ENCODE measurements at places on chromosomes 1 and 21. TPM values are rescaled to one million over a fixed set of nuclear protein-coding genes. Genes with fewer than 3 reads are reported as not detected.

Gene CLCA4
- total RNA-seq = 38.1 TPM

Gene FTCD
- 0.48 TPM for total RNA-seq

Gene ZNF648
- 0.11 TPM for total RNA-seq

Gene AK5
- 6.5 TPM for total RNA-seq

Gene SCAMP3
- 13.1 TPM for total RNA-seq

Gene GNB1
- total RNA-seq = 123 TPM

Gene DIO1
- total RNA-seq = not detected

Gene TTC13
- total RNA-seq = 24.9 TPM

Gene PLOD1
- total RNA-seq = 93.9 TPM

Gene ATP5PB
- total RNA-seq = 342 TPM

Gene EPS15
- total RNA-seq = 96.2 TPM

Gene CTPS1
- 22.9 TPM for total RNA-seq

Gene PTAFR
- total RNA-seq = 3.0 TPM

Gene PROK1
- total RNA-seq = not detected

Gene CERS2
- total RNA-seq = 75.1 TPM

Gene SLC6A17
- 0.05 TPM for total RNA-seq
